ENCODE measurements at places on chromosomes 1 and 21.

DNA sequence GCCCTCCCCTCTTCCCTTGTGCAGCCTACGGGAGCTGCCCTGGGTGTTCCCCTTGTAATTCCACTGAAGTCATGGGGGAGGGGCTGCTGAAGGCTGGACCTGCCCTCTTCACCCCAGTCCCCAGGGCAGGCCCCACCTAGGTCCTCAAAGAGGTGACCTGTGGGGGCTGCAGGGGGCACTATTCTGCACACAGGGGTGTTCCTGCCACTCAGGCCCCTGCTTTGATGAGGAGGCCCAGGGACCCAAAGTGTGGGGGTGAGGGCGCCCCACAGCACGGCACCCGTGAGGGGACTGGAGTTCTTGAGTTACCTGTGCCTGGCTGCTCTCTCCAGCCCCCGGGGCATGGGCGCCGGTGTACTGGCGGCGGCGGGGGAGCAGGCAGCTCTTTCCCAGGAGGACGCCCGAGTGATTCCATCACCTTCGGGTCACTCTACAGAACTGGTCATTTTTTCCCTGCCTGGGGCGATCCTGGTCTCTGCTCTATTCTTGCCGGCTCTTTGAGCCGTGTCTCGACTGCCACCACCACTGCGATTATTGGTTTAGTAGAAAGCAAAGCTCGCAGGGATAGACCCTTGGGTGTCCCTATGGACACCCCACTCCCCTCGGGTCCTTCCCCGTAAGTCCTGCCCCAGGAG, 6.9 kb upstream of the PRDM16 start:
- DNase-seq = no peak

DNA sequence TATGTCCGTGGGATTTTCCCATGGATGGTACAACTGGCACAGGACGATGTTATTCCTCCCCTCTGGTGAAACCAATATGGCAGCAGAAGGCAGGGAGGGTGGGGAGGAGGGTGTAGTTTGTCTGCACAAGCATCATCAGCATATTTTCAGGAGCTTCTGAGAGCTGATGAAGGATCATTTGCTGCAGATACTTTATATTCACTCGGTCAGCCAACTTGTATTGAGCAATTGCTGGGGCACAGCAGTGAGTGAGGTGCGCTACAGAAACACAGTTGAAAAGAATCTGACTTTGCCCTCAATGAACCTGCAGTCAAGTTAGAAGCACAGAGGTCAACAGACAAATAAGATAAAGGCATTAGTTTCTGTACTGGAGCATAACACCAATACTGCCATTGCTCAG, 13.0 kb downstream of the PKP1 start:
- DNase-seq = no peak

DNA sequence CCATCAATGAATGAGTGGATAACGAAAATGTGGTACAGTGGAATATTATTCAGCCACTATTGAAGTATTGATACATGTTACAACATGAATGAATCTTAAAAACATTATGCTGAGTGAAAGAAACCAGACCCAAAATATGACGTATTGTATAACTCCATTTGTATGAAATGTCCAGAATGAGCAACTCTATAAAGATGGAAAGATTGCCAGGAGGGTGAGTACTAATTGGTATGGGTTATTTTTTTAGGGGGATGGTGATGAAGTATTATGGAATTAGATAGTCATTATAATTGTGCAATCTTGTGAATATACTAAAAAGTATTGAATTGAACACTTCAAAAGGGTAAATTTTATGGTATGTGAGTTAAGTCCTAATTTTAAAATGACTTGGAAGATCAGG, 278.6 kb downstream of the SIPA1L2 start:
- DNase-seq = no peak

- DNase-seq = no peak
Measured at GRCh38 chr1:17403081-17403480, 31.1 kb downstream of the PADI6 start.

- DNase-seq = no peak
Measured at GRCh38 chr1:20495661-20496060, 9.7 kb upstream of the CAMK2N1 start.

GRCh38 chr1:20657024-20657423, 4.1 kb downstream of the DDOST start:
- DNase-seq = no peak

- no peak for DNase-seq
Measured at GRCh38 chr1:101301446-101302057, 64.7 kb downstream of the S1PR1 start.

DNA sequence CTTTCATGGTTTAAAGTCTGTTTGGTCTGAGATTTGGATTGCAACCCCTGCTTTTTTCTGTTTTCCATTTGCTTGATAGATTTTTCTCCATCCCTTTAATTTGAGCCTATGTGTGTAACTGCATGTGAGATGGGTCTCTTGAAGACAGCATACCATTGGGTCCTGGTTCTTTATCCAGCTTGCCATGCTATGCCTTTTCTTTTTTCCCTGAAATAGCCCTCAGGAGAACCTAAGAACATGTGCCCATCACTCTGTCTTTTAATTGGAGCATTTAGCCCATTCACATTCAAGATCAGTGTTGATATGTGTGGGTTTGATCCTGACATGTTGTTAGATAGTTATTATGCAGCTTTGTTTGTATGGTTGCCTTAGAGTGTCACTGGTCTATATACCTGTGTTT, 21.7 kb upstream of the DENND1B start:
- DNase-seq = no peak
